D721Med (cell line): ENCODE measurements at places on chromosomes 6 and 20.

GRCh38 chr6:111696814-111697213 is 91.1 kb upstream of the TRAF3IP2 start:
- no peak for DNase-seq

GRCh38 chr20:49400904-49401303 is 81.6 kb downstream of the KCNB1 start:
- DNase-seq: no peak

- DNase-seq: no peak
These were observed 898.3 kb upstream of the ADGRB3 start for GRCh38 chr6:67736816-67737215.

- no peak for DNase-seq
These were observed 40.3 kb upstream of the PDE7B start for GRCh38 chr6:135811170-135811569.

DNA sequence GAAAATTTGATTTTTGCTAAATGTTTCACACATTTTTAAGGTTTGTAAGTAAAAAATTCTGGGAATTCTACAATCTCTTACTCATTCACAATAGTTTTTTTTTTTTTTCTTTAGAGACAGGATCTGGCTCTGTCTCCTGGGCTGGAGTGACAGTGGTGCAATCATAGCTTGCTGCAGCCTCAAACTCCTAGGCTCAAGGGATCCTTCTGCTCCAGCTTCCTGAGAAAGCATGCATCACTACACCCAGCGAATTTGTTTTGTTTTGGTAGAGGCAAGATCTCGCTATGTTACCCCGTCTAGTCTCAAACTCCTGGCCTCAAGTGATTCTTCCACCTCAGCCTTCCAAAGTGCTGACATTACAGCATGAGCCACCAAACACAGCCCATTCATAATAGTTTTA is 232.8 kb downstream of the GJA1 start:
- DNase-seq: no peak

DNA sequence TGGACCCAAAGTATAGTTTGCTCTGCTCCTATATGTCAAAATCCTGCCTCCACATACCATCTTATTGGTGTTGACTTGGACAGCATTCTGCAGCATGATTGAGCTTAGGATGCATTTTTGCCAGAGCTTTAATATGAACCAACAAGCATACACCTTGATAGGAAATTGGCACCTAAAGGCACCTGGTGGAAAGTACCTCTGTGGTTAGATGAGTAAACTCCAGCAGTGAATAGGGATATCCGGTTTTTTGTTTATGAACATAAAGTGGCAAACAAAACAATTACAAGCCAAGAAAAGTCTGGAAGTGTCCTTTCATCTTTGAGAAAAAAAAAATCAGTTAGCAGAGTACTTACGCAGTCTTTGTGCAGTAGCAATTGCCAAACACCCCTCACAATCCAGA is 6.2 kb upstream of the CYP24A1 start:
- DNase-seq: no peak

DNA sequence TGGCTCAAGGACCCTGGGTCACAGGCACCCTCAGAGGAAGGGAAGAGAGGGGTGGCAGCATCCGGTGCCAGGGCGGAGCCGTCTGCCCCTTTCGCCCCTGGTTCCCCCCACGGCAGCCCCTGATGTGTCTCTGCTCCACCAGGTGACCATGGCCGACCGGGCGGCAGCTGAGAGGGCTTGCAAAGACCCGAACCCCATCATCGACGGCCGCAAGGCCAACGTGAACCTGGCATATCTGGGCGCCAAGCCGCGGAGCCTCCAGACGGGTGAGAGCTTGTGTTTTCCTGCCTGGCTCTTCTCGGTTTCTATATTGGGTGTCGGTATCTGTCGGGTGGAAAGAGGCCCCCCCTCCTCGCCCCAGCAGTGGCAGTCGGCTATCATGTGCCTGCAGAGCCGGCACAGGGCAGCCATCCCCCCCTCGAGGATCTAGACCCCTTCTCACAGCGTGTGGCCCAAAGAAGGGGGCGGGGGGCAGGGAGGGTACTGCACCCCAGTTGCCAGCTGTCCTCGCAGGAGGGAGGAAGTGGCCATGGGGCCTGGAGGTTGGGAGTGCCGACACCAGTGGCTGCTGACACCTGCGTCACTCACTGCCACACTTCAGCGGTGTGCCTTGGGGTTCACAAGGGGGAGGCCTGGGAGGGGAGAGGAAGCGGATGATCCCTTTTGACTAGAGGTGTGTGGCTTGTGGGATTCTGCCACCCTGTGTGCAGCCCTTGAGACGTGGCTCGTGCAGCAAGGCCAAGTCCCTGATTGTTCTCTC is 1.5 kb downstream of the RBM38 start:
- DNase-seq: no peak

DNA sequence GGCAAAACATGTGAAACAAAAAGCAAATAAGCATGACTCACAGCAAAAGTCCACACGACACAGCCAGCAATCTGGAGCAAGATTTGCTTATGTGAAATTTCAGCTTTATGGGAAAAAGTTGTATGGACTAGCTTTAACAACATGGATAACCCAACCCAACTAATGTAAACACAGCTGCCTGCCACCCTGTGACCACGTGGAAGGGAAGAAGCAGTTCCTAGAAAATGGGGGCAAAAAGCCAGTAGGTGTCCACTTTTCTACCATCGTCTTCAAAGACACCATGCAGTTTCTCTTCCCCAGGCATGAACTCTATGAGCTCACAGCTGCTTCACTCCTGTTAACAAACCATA is 425.4 kb upstream of the RNF217 start:
- no peak for DNase-seq

DNA sequence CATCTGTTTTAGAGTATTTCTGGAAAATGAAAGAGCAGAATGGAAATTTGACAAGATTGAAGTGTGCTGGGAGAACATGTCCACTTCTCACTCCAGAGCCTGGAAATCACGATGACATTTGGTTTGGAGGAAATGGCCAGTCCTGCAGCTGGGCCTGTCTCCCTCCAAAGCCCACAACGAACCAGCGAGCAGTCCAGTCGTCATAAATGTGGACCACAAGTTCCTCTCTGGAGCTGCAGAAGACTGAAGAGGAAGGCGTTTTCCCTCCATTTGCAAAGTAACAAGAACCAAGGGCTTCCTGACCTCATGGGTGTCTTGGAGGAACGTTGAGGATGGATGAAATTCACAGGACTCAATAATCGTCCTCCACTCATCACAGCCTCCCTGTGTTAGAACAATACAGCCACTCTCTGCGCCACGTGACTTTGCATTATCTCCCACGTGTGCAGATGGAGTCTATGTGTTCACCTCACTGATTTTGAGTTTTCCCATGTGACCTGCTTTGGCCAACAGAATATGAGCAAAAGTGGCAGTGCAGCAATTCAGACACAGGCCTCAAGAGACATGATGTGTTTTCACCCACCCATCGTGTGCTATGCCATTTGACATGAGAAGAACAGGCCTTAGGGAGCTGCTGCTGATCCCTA is 9.1 kb upstream of the SPATS1 start:
- DNase-seq: no peak

DNA sequence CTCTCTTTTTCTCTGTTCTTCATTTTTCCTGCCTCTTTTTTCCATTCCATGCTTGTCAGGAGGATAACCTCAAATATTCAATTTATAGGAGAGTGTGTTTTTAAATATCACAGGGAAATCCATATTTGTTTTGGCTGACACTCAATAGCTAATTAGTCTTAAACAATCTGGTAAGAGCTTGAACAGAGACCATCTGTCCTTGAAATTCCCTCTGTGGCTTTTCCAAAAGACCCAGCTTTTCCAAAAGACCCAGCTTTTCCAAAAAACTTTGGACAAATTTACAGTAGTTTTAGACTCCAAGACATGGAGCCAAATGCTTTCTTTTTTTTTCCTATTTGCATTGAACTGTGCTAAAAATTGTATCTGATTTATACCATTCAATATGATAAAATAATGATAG is 127.4 kb upstream of the FAM83B start:
- no peak for DNase-seq

DNA sequence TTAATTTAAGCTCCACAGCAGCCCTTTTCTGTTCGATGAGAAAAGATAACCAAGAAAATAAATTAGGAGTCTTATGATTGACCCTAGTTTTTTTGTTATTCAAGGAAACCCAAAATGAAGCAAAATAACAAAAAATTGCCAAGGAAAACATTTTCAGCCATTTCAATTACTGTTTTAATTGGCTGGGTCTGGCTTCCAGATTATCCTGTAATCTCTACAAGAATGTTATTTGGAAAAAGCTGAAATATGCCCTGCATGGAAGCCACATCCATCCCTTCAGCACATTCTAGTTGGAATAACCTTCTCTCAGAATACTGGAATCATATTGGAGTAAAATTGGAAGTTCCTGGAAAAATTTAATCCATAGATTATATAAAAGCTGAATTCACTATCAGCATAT is 191.1 kb upstream of the CCN2 start:
- DNase-seq: no peak

- DNase-seq: no peak
These were observed 48.1 kb upstream of the HEY2 start for GRCh38 chr6:125701354-125701668.

DNA sequence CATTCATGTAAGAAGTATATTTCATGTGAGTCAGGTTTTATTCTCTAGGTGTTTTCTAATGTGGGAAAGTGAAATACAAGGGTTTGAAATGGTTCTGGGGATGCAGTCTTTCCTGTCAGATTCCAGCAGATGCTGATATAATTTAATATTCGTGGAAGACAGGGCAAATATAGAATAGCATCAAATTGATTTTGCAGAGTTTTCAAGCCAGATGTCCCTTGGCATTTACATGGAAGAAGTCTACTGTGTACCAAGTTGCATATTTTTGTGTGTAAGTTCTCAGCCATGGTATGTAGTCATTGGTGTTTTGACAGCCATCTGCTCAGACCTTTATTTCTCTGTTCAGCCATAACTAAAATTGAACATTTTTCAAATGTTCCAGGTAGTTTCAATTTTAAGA is 143.7 kb downstream of the LAMA2 start:
- no peak for DNase-seq

DNA sequence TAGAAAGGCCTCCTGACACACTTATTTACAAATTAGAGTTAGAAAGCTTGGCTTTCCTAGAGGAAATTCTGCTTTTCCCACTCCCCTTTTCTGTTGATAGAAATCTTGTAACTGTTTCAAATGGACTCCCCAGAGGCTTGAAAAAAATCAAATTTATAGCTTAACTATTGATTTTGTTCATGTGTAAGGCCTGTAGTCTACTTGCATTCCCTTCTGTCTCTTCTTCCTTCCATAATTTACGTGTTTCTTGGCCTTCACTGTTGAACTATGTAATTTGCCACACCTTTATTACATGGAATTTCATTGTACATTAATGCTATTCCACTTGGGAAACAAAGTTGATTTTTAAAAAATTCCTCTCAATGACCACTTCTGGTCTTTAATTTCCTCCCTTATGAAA is 81.4 kb downstream of the LAMP5 start:
- no peak for DNase-seq

- DNase-seq: no peak
These were observed 47.3 kb downstream of the ZFAND3 start for GRCh38 chr6:37866590-37867507.
